ENCODE measurements at places on chromosomes 7 and 10.

- no peak for DNase-seq
Measured at GRCh38 chr7:31418928-31419327, 78.4 kb upstream of the NEUROD6 start.

GRCh38 chr7:129356176-129356575 lies 78.1 kb upstream of the STRIP2 start:
- DNase-seq: no peak

DNA sequence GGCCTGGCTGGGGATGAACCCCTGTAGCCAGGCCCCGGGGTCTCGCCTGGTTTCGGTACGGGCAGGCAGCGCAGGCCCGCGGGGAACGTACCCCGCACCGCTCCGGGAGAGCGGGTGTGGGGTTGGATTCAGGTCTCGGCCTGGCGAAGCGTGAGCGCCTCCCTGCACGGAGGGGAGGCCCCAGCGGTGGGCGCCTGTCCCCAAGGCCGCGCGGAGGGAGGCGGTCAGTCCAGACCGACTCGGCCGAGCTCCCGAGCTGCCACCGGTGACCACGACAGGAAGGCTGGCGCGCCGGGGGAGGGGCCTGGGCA lies 378 bp upstream of the INPP5F start:
- no peak for DNase-seq

DNA sequence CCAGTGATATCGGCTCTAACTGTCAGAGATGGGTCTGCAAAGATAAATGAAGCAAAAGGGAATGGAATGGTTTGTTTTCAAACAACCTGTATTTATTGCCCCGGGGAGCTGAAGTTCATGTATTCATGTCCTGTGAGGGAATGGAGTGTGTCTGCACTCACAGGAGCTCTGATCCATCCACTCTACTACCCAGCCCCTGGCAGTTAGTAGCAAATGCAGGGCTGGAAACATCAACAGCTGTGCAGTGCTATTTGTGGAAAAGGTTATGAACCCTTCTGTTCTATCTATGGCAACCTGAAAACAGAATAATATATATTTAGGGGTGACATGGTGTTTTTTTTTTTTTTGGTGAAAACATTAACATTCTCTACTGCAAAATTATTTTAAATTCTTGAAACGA lies 9.8 kb downstream of the AGR2 start:
- DNase-seq: no peak

GRCh38 chr10:81570878-81571794 lies 303.9 kb upstream of the NRG3 start:
- no peak for DNase-seq

GRCh38 chr10:16968416-16969041 lies 151.3 kb upstream of the RSU1 start:
- no peak for DNase-seq

DNA sequence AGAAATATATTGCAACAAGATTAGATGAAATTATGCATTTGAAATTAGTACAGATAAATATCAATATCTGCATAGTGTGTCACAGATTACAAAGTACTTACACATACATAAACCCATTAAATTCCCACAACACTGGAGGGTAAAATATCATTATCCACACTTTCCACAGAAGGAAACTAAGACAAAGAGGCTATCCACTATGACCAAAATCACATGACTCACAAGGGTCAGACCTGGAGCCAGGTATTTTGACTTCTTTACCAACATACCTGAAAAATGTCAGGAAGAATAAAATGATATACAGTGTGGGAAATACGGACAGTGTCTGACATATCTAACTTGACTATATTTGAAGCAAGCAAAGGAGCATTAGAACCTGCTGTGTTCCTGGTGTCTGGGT lies 34.1 kb downstream of the HYCC1 start:
- no peak for DNase-seq

DNA sequence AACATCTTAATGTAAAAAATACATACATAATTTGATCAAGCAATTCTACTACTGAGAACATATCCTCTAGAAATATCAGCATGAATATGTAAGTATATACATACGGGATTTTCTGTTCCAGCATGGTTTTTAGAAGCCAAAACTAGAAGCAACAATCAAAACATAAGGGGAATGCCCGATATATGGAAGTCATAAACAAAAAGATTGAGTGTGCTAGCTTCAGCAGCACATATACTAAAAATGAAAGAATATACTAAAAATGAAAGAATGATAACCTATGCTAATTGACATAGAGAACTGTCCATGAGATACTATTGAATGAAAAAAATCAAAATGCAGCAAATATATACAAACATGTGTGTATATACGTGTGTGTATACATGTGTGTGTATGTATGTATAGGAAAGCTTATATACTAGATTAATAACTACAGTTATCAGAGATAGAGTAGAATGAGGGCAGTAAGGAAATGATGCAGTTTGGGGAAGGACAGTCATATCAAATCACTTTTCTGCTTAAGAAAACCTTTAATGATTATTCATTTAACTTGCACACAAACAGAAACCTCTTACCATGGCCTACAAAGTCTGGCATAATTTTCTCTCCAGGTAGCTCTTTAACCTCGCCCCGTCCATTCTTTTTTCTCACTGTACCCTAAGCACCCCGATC lies 72.9 kb downstream of the NPY start:
- no peak for DNase-seq

DNA sequence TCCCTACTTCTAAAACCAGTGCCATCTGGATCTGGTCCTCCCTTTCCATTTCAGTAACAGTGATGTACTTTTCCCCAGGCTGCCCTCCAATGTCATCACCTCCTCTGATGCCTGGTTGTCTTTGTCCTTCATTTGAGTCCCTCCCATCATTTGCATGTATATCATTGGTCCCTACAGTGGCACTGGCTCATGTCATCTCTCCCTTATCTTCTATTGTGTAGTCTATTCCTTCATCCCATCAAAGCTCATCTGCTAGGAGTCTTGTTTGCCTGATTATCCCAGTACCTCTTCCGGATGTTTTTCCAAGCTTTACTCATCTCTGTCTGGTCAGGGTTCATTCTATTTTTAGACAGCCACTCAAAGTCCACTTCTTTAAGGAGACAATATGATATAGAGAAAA lies 292.9 kb upstream of the BMPER start:
- no peak for DNase-seq

DNA sequence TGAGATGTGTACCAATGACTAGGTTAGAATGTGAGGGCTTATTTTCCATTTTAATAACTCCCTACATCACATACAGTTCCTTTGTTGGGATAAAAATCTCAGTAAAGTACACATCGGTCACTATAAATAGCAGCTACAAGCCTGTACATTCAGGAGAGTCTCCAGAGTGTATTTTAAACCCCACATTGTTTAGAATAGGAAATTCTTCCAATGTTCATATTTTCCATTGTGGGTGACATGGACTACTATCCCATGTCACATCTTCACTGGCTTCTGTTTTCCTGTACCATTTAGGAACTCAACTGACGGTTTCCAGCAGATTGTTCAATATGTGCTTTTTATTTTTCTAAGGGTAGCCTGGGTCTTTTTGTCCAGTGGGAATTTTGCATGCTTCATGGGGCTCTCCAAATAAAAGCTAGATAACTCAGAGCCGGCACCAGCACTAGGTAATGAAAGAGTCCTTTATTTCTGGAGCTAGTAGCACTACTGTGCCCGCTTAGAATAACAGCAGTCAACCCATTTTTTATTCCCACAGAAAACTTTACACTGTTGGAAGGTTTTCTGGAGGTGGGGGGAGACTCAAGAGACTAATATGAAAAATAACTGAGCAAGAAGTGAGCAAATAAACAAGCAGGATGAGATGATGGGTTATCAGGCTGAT lies 100.5 kb downstream of the CALD1 start:
- DNase-seq: no peak

DNA sequence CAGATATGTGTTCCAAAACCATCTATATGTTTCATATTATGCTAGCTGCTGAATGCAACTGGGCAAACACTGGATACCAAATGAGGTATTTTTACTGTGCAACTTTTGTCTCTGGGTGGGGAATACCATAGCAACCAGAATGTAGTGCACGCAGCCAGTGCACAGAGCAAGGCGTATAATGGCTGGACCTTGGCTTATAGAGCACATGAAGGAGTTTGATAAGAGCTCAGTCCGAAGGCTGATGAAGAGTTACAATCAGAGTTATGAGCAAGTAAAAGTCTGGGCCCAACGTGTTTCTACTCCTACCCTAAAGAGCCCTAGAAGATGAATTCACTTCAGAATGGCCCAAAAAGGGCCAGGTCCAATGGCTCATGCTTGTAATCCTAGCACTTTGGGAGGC lies 82.2 kb downstream of the MET start:
- no peak for DNase-seq

GRCh38 chr7:1127001-1127400 lies 33.0 kb downstream of the ZFAND2A start:
- peak; percentile 34 for DNase-seq

DNA sequence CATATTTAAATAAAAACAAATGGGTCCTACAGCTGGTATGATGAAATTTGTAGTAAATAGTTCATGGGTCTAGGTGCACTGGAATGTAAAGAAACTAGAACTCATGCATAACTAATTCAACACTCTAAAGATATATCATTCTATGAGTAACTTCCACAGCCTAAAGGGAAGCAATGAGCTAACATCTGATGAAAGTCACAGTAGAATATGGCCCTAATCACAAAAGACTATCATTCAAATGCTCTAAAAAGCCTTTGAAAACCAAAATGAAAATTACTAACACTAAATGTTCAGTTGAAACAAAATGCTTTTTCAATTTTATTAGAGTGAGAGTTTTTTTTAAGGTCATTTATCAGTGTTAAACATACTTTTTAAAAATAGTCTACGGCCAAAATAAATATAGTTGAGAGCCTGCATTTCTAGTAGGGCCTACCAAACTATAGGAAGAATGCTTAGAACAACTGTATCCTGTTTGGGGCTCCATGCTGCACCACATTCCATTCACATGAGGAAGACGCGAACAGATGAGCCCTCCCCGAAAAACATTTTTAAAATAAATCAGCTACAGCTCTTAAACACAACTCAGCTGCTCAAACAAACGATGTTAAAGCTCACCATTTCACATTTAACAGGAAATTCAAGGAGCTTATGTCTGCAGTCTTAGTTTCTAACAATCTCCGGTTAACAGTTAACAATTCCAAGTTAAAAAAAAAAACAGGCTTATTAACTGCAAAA lies 134.5 kb downstream of the NRBF2 start:
- no peak for DNase-seq

DNA sequence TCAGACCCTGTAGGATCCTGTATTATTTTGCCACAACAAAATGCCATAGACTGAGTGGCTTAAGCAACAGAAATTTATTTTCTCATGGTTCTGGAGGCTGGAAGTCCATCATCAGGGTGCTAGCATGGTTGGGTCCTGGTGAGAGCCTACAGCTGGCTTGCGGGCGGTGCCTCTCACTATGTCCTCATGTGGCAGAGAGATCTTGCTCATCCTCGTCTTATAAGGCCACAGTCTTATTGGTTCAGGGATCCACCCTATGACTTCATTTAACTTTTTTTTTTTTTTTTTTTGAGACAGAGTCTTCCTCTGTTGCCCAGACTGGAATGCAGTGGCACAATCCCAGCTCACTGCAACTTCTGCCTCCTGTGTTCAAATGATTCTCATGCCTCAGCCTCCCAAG lies 90.9 kb downstream of the LSM5 start:
- DNase-seq: no peak

- no peak for DNase-seq
Measured at GRCh38 chr7:146214842-146215241, 98.2 kb downstream of the CNTNAP2 start.

GRCh38 chr10:130542761-130543160 lies 406.6 kb downstream of the GLRX3 start:
- no peak for DNase-seq

GRCh38 chr7:79897166-79897565 lies 237.5 kb upstream of the GNAI1 start:
- DNase-seq: no peak

- no peak for DNase-seq
Measured at GRCh38 chr10:112752288-112752687, 197.8 kb upstream of the TCF7L2 start.

DNA sequence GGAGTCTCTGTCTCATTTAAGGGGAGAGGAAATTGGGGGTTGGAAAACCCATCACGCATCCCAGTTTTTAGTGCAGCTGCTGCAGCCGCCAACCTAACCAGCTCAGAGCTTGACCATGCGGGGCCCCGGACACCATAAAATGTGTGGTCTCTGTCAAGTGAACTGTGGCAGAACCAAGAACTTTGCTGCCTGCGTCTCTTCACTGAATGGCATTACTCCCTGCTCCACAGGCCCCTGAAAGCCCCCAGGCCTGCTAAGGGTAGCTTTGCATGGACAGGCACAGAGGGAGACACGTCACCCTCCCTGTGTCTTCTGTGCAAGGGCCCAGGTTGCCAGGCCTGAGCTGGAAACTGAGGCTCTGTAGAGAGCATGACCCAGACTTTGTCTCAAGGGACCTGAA lies 144.6 kb upstream of the GPR26 start:
- DNase-seq: no peak

DNA sequence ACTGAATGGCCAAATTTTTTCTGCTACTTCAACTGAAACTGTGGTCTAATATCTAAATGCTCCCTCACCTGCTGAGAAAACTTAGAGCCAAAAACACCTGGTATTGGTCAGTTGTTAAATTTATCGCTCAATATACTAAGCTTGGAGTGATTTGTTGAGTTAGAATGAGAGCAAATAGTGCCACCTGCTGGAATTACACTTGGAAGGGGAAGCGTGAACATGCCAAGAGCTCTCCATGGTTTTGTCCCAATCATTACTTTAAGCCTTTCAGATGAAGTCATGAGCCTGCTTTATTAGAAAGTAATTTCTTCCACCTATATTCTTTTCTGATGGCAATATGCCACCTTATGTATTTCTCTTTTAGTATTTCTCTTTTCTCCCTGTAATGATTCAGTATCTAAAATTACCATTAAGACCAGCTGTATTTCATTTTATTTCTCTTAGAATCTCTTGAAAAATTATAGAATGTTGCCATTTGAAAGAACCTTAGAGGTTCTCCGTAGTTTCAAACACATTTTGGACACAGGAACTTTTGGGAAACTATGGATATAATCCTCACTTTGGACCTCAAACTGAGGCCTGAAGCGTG lies 447.8 kb upstream of the C7orf33 start:
- peak; percentile 80 for DNase-seq

DNA sequence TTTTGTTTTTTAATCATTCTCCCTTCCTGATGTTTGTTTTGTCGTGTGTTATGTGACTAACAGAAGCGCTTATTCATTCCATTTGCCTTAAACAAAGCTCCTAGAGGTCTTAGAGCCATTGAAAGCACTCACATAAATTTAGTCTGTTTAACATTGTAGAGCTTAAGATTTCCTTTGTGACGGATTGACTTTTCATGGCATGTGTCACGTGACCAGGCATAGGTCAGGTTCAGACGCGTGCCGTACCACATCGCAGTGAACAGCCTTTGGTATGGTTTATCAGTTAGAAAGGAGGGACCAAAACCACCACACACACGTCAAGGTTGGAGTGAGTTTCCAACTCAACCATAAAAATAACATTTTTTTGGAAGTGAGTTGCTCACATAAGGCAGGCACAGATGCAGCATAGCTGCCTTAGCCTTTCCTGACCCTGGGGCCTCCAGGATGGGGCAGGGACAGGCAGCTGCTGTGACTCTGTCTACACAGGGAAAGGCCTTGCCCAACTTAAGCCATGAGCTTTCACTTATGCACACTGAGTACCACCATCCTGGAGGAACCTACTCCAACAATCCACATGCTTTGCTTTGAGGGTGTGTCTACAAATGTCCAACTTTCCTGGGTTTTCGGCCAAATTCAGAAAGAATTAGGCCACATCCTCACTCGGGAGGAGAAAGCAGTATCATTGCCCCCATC lies 55.5 kb downstream of the WDFY4 start:
- DNase-seq: no peak

GRCh38 chr7:273327-273726 lies 16.6 kb upstream of the FOXL3 start:
- no peak for DNase-seq

GRCh38 chr10:102639537-102639936 lies 4.7 kb upstream of the TRIM8 start:
- no peak for DNase-seq

Measured in mucosa of descending colon (tissue), 3 donors.